ENCODE measurements at places on chromosomes 6 and 20. TPM values are rescaled to one million over a fixed set of nuclear protein-coding genes. Genes with fewer than 3 reads are reported as not detected.

Gene TENT5A
- 5.5 TPM for total RNA-seq

Gene SAMD5
- total RNA-seq, result 0.08 TPM

Gene CRISP3
- not detected for total RNA-seq

- DNase-seq, result no peak
These were observed 17.5 kb downstream of the NCR2 start for GRCh38 chr6:41352907-41353306.

- no peak for DNase-seq
These were observed 257.1 kb downstream of the SOX4 start for GRCh38 chr6:21850691-21851090.

Data from GM23338 (cell line).